ENCODE measurements at places on chromosomes 2 and 18. TPM values are rescaled to one million over a fixed set of nuclear protein-coding genes. Genes with fewer than 3 reads are reported as not detected.

Gene CNPPD1
- total RNA-seq, result 49.4 TPM

Gene METTL21A
- total RNA-seq, result 1.5 TPM

Gene MFSD6
- 53.2 TPM for total RNA-seq

Gene SKA1
- total RNA-seq, result not detected

Gene C2orf66
- total RNA-seq, result not detected

Gene CDK5R2
- not detected for total RNA-seq

Gene POMC
- 18.6 TPM for total RNA-seq

Gene FEV
- total RNA-seq, result not detected

Gene DTNA
- total RNA-seq, result 7.3 TPM

Gene KCNF1
- total RNA-seq, result not detected

Gene ZEB2
- total RNA-seq, result 74.6 TPM

Gene LIMS3
- 21.9 TPM for total RNA-seq

Gene LAMA3
- total RNA-seq, result 27.2 TPM

DNA sequence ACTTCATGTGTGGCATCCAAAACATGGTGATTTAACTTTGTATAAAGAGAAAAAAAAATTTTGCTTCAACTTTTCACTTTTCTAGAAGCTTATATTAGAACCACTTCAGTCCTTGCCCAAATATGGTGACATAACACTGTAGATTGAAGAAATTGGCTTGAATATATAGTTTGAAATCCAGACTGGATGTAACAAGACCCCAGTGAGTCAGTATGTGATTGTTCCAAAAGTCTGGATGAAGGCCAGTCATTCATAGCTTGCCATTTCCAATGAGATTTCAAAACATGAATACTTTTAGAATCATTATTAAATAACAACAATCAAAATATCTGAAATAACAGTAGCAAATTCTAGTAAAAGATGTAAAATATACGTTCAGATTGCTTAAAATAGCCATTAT is 104.8 kb upstream of the FN1 start:
- no peak for DNase-seq

DNA sequence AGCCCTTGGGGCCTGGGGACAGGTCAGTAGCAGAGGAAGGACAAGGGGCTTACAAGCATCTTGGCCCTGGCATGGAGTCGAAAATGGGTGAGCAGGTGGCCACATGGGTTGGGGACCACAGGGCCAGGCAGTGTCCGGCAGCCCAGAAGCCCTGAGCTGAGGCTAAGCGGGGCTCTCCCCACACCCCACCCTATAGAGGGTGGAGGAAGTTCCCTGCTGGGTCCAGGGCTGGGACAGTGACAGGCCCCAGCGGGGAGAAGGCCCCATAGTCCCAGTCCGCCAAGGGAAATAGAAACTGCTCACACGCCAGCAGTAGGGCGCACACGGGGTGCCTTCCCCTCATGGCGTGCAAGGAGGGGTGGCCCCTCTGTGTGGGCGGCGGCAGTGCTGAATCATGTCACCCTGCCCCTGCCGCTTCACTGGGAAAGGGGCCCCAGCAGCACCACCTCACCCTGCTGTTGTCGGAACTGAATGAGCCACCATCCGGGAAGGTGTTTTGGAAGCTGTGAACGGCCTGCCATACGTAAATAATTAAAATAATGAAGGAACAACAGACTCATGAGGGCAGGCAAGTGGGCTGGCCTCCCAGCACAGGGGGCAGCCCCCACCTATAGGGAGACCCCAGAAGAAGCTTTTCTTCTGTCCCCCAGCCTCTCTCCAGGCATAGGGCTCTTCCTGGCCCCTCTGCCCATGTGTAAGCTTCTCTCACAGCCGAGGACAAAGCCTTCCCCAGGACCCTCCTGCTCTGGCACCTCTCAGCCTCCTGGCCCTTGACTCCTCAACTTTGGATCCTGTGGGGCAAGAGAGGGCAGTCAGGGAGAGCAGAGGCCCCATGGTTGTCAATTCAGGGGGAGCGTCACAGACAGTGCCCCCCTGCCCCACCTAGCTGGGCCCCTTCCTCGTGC is 12.7 kb upstream of the DUSP2 start:
- no peak for DNase-seq

DNA sequence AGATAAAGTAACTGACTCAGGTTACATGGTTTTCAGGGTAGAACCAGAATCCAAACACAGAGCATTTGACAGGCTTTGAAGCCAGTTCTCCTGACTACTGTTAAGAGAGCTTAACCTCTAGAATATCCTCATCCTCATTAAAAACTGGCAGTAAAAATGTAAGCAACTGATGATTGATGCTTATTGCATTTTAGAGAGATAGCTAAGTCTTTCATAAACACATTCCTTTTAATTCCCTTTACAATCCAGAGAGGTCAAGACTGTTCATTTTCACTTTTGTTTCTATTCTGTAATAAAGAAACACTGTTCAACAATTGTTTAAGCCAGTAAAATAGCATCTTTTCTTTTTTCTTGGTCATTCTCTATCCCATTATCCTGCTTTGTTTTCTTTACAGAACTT is 53.9 kb upstream of the RAB27B start:
- no peak for DNase-seq

DNA sequence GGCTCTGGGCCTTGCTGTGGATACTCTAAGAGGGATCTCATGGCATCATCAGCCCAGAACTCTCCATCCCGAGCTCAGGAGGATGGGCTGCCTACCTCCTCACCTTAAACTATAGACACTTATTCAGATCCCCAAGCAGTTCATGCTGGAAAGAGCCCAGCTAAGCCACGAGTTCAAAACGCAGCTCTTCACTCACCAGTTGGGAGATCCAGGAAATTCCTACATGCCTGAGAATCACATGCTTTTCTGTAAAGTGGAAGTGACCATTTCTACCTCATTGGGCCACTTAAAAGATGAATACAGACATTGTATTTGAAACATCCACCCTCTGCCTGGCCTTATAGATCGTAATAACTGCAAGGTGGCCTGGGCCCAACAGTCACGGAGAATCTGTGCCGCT is 6.6 kb downstream of the ATOH8 start:
- DNase-seq, result no peak

- DNase-seq, result no peak
Measured at GRCh38 chr2:2102866-2103653, 228.0 kb downstream of the MYT1L start.

DNA sequence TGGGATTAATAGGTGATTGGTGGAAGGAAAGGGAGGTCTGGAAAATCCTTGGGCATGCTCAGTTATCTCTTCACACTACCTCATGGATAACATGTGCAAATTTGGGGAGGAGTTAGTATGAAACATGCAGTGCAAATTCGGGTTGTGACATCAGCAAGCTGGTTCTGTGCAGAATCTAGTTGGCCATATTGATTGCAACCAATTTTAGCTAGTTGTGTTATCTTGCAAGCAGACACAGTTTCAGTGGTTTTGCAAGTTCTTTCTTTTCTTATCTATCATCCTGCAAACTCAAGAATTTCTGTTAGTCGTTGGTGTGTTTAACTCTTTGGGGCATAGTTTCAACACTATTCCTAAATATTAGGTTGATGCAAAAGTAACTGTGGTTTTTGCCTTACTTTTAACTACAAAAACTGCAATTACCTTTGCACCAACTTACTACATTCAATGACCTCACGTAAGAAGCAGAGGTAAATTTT is 135.4 kb downstream of the PTH2R start:
- no peak for DNase-seq

- no peak for DNase-seq
Measured at GRCh38 chr2:196278491-196278911, 107.1 kb upstream of the STK17B start.

GRCh38 chr2:217478831-217479455 is 523.9 kb downstream of the TNS1 start:
- no peak for DNase-seq

GRCh38 chr2:8515864-8516533 is 165.9 kb upstream of the ID2 start:
- no peak for DNase-seq

- no peak for DNase-seq
Measured at GRCh38 chr2:38892819-38893218, 3.1 kb downstream of the ARHGEF33 start.

GRCh38 chr18:55918444-55918843 is 330.5 kb upstream of the TCF4 start:
- no peak for DNase-seq

DNA sequence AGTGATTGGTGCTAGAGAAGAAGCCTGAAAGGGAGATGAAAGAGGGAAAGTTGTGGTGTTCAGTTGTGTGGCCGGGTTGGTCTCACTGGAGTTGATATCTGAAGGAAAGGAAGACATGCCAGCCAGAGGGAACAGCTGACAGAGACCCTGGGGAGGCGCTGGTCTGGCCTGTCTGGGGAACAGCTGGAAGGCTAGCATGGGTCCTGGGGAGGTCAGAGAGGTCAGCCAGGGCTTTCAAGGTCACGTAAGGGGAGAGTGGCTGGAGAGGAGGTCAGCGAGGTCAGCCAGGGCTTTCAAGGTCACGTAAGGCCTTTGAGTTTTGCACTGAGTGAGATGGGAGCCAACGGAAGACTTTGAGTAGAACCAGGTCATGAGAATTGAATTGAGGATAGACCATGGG is 11.0 kb downstream of the DYSF start:
- no peak for DNase-seq

- DNase-seq, result no peak
Measured at GRCh38 chr2:230735884-230736283, 23.2 kb downstream of the CAB39 start.

- no peak for DNase-seq
Measured at GRCh38 chr18:24488824-24489493, 28.5 kb downstream of the HRH4 start.

DNA sequence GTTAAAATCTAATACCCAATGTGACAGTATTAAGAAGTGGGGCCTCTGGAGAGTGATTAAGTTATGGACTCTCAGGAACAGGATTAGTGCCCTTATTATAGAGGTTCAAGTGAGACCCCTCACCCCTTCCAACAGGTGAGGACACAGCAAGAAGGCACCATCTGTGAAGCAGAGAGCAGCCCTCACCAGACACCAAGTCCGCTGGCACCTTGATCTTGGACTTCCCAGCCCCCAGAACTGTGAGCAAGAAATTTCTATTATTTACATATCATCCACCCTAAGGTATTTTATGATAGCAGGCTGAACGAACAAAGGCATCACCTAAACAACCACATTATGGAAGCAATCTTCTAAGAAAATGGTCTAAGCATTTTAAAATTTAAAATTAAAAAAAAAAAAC is 59.0 kb downstream of the HDAC4 start:
- DNase-seq, result no peak

DNA sequence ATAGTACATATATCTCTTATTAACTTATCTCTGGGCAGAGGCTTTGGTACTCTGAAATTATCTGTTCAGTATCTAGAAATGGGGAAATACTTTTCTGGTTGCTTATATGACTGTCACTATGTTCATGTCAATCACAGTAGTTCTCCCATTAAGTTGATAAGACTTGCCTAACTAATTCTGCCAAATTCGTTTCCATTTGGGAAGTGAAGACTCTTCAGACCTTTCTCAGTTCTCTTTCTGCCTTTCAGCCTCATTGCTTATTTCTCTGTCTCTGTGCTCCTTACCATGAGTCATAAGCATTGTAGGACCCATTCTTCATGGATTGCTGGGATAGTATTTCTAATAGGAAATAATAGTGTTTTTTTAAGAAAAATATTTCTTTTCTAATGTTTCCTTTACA is 113.5 kb downstream of the PHLPP1 start:
- no peak for DNase-seq

DNA sequence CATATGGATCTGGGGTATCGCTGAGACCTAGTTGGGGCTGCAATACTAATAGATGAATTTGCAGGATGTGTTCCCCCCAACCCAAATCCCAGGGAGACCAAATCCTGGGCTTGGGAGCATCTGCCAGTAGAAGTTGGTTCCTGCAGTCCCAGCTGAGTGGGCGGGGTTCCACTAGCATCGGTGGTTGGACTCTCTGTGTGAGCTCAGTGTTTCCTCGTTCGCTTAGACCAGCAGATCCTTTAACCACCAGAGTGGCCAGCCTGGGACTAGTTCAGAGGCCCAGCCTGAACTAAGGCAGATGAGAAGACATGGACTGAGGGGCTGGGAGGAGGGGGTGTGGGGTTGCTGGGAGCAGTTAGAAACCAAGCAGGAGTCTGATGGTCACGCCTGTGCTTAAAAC is 40.7 kb downstream of the PCARE start:
- DNase-seq, result no peak

DNA sequence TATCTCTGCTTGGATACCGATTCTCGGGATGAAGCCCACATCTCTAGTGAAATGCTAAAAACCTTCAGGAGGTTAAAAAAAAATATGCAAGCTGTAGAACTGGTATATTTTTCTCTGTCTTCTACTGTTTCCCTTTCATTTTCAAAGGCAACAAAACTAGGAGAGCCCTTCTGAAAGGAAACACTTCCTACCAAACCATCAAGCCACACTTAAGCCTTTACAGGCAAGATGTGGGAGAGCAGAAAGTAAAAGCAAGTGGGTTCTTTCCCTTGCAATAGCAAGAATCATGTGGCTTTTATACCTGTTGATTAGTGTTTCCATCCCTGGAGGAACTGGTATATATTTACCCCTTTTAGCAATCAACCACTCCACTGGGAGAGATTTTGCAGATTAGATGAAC is 147.9 kb upstream of the ACAA2 start:
- no peak for DNase-seq

DNA sequence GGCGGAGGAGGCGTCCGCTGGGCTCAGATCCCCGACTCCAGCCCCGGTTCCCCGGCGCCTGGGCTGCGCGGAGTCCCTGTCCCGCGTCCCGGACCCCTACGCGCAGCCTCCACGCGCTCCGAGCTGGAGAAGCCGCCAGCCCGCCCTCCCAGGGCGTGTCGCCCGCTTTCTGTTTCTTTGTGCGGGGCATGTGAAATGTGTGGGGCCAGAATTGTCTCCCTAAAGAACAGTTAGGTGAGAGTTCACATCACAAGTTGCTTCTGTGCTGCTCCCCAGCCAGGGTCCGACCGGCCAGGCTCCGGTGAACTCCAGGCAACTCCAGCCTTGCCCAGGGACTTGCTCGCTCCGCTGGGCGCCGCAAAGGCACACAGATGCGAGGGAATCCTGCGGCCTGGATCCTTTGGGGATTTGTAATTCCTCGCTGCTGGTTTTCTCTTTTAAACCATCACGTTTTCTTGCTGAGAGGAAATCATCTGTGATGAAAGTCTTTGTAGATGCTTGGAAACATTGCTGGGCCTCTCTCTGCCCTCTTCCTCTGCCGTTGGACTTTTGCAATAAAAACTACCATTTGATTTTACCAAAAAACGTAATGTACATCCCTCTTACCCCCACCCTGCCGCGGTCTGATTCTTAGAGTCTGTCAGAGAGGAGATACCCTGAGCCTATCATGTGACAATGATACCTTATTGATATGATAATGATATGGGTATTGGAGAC is 631 bp downstream of the GYPC start:
- peak; percentile 71 for DNase-seq

DNA sequence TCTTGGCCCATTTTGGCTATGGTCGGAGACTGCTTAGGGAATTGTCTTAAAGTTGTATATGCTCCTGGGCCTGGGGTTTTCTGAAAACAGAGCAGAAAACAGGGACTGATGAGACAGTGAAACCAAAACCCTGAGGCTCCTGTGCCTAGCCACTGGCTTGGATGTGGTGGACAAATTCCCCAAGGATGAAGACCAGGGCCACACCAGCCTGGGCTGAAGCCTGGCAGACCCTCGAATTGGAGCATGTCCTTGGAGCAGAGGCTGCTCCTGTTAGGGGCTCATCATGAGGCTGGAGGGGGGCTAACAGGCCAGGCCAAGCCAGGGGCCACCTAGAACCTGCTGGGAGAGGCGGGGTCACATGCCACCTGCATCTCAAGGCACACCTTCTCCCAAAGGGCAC is 68.1 kb downstream of the STPG4 start:
- no peak for DNase-seq

GRCh38 chr2:232586943-232587505 is 36.5 kb downstream of the EIF4E2 start:
- no peak for DNase-seq
